Tibial nerve (tissue), 4 donors: ENCODE measurements at places on chromosomes 5 and 9.

DNA sequence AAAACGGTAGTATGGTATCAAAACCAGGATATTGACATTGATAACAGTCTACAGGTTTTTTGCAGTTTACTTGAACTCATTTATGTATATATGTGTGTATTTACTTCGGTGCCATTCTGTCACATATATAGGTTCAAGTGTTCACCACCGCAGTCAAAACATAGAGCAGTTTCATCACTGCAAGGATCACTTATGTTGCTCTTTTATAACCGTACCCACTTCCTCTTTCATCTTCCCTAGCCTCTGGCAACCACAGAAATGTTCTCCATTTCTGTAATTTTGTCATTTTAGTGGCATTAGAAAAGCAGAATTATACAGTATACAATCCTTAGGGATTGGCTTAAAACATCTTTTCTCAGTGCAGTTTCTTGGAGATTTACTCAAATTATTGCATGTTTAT is 90.3 kb downstream of the SH3GL2 start:
- DNase-seq: no peak

- no peak for DNase-seq
Observed at GRCh38 chr5:139764886-139765408, 30.7 kb upstream of the PSD2 start.

DNA sequence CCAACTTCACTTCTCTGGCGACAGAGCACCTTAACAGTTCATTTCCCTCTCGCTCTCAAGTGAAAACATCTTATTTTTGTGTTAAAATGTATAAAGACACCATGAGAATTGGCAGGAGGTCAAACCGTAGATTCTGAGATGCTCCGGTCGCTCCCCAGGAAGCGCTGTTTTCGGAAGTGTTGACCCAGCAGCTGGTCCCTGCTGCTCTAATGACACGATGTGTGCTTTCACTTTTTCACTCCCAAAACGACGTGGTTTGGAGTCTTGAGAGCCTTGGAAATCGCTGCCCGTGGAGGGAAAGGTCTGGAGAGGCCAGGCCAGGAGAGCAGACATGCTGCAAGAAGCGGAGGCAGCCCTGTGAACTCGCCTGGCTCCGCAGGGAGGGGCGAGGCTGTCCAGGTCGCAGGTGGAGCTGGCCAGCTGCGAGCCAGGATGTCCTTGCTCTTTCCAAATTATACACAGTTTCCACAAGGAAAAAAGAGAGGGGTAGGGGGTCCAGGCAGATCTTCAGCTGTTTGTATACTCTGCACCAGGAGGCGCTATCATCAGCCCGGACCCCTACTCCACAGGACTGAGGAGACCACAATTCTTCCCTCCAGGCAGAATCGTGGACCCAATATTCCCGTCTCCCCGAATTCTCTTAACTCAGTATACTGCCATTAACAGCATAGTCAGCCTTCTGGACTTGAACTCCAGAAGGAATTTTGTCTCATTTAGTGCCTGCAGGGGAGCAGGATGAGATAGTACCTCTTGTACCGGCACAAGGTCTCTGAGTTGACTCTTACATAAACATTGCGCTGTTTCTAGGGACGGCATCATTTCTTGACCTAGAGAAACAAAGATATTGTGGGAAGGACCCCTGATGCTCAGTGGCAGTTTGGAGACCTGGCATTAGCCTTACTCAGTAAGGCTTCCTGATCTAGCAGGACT is 248.6 kb upstream of the ANKRD55 start:
- no peak for DNase-seq

DNA sequence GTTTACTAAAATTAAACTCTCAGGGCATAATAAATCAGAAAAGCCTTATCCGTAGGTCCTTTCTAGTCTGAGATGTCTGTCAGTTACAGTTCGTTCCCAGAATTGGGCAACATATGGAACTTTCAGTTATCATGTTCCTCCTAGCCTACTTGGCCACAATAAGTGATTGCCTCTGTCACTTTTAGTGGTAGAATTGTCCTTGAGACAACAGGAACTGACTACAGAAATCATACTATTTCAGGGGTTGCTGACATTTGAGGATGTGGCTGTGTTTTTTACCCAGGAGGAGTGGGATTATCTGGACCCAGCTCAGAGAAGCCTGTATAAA is 956 bp downstream of the ZNF189 start:
- no peak for DNase-seq

DNA sequence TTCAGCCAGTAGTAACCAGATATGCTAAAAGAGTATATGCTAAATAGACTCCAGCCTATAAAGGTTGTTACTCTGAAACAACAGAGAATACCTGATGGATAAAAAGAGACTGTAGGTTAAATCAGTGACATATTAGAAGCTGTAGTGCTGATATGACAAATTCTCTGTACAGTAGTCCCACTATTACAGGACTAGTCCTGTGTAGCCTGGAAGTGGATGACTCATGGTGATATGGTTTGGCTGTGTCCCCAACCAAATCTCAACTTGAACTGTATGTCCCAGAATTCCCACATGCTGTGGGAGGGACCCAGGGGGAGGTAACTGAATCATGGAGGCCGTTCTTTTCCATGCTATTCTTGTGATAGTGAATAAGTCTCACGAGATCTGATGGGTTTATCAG is 276.2 kb upstream of the POU5F2 start:
- no peak for DNase-seq

GRCh38 chr9:92501671-92502393 is 19.5 kb upstream of the ASPN start:
- no peak for DNase-seq

DNA sequence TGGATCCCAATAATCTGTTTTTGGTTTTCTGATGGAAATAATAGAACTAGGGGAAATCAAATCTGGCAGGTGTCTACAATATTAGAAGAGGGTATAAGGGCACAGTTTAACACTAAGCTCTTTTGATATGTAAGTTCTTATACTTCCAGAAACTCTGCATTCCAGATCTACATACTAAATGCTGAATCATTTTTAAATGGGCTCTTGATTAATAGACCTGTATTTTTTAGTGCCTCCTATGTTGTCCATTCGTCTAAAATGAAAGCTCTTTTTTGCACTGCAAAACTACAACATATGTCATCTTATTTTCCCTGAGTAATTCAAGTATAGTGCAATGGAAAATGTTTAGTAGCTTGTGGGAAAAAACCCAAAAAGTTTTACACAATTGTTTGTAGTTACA is 44.2 kb downstream of the NR6A1 start:
- no peak for DNase-seq

DNA sequence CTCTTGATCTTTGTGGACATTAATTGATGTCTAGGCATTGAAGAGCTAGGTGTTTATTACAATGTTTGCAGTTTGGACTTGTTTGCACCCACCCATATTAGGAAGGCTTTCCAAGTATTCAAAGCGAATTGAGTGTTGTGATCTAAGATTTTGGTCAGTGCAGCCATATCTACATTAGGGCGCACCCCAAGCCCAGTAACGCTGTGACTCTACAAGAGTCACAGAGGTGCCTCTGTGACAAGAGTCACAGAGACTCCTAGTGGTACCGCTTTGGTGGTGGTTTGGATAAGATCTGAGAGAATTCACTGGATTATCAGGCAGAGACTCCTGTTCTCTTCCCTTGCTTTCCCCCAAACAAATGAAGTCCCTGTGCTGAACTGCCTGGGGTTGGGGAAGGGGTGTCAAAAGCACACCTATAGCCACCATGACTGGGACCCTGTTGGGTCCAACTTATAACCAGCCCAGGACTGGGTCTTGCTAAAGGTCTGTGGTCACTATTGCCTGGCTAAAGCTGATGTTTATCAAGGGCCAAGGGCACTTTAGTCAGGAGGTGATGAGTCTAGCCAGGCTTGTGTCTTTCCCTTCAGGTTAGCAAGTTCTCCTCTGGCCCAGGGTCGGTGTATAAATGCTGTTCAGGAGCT is 114.1 kb upstream of the RIOK2 start:
- DNase-seq: no peak

- DNase-seq: no peak
Observed at GRCh38 chr9:107630156-107630555, 140.6 kb upstream of the KLF4 start.

- no peak for DNase-seq
Observed at GRCh38 chr5:72244862-72245371, 75.1 kb downstream of the MRPS27 start.

DNA sequence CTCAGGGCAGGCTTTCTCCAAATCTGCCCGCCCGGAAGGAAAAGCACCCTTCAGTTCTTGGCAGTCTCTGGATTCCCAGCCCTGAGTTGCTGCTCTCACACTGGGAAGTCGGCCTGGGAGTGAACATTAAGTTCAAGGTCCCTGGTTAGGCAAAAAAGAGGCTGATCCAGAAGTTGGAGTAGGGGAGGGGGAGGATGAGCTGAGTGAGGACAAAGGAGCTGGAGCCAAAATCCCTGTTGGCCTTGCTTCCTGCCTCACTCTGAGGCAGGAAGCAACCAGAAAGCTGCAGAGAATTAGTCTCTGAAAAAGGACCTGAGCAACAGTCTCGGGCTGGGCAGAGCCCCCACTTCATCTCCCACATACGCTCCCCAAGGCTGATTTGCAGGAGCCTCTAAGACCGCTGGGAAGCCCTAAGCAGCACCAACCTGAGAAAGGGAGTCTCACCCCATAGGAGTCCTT is 15.0 kb upstream of the RPS14 start:
- no peak for DNase-seq

DNA sequence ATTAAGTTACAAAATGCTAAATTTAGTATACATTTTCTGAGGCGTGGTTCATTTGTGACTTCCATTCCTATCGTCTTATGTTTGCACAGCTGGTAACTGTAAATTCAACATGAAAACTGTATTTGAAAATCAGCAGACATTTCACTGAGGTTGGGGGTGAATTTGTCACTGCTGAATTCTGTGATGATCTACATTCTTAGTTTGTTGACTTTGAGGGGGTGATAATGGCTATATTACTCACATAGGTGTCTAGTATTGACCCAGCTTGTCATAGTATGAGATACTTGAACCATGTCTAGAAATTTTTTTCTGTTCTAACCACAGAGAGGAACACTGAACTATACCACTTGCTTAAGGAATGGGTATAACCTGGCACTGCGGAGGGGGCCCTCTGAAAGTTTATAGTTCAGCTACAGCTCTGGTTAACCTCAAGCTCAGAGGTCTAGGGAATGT is 313.3 kb downstream of the PIK3R1 start:
- DNase-seq: no peak

- no peak for DNase-seq
Observed at GRCh38 chr9:74543145-74543544, 46.0 kb downstream of the RORB start.

DNA sequence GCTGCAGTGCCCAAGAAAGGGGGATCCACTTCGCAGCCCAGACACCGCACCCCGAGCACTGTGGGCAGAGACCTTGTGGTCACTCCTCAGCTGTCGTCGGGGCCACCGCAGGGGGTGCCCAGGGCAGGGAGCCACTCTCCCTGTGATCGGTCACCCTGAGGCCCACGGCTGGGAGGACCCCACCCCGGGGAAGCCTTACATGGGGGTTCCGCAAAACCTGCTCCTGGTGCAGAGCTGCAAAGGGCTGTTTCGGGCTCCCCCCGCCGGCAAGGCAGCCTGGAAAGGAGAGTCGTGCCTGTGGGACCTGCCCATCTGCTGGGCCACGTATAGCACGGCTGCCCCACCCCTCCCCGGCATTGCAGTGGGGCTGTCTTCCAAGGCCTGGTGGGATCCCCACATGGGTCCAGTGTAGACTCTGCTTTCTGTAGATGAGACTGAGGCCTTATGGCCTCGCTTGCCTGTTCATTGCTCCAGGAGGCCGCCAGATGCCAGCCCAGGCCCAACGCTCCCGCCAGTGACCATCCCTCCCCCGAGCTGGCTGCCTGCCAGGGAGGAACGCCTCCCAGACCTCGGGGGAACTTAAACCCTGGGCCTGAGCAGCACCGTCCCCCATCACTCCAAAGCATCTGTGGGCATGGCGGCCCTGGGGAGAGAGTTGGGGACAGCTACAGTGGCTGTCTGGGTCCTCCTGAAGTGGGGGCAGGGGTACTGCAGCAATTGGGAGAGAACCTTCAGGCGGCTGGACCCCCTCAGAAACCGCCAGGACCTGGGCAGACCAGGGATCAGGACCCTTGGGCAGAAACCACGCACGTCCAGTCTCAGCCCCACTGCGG is 1.6 kb upstream of the DNLZ start:
- no peak for DNase-seq

GRCh38 chr9:94638335-94639060 is 820 bp downstream of the FBP1 start:
- DNase-seq: no peak

DNA sequence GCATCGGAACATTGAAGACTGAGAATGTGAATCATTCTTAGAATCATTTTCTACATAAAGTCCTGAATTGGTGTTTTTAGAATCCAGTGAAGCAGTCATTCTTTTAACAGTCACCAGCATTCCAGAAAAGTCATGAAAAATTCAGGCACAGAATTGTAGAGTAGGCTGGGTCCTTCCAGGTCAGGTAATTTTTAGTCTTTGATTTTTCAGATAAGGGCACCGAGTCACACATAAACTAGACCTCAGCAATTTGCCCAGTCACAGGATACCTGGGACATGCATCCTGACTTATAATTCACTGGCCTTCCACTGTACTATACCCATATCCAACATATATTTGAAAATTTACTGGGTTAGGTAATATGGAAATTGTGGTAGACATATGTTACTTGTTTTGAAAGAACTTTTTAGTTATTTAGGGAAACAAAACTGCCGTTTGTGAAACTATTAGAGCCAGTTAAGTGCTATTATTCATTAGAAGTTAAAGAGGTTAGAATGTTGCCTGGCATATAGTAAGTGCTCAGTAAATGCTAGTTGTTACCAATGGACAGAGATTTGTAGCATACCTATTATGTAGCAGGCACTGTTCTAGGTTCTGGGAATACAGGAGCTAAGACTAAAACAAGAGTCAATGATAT is 10.9 kb downstream of the MAN2A1 start:
- DNase-seq: no peak
